Myocyte (in vitro differentiated cells): ENCODE measurements at places on chromosomes 4 and X. TPM values are rescaled to one million over a fixed set of nuclear protein-coding genes. Genes with fewer than 3 reads are reported as not detected.
A peak's percentile ranks its signal among the peaks of the same experiment; 100 is the strongest.

Gene USP17L26
- total RNA-seq, result not detected in 2 replicates

- DNase-seq, result no peak
Observed at GRCh38 chrX:33726281-33727160, 405.6 kb downstream of the FAM47A start.

DNA sequence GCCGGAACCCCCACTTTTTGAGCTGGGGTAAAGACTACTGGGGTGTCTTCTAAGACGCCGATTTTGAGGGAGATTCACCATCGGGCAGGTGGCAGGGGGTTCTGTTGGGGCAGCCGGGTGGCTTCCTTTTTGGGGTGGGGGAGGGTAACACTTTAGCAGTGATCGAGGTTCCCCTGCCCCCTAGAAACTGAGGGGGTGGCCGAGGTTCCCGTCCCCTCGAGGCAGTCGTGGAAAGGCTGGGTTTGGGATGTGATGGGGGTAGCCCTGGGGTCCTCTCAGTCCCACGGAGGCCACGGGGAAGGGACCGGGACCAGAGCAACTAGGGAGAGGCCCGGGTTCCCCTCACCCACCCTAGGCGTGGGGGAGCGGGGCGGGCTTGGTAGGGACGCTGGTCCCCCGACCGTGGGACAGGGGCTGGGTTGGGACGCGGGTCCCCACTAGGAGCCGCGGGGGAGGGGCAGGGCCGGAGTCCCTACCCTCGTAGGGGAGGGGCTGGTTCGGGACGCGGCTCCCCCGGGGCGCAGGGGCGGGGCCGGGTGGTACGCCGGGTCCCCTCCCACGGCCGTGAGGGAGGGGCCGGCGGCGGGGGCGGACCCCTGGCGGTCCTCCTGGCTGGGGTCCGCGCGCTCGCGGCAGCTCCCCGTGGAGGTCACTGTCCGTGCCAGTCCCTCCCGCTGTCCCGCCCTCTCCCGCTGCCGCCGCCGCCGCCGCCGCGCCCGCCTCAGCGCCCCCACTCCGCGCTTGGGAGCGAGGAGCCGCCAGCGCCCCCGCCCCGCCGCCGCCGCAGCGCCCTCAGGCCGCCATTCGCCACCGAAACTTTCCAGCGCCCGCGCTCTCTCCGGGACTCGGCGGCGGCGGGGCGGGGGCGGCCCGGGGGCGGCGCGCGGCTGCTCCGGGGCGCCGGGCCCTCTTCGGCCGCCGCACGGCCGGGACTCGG is at the start of gene TBL1X:
Gene TBL1X (plus strand): TSS at position 624 of the 937 bp plus-strand sequence. CDS start 188,529 bp downstream, outside the sequence.
- peak; percentile 48 for DNase-seq

- no peak for DNase-seq
Observed at GRCh38 chr4:104795264-104795939, 300.7 kb upstream of the CXXC4 start.

GRCh38 chr4:93828995-93829819 is 654 bp downstream of the ATOH1 start:
- DNase-seq, result peak; percentile 5

DNA sequence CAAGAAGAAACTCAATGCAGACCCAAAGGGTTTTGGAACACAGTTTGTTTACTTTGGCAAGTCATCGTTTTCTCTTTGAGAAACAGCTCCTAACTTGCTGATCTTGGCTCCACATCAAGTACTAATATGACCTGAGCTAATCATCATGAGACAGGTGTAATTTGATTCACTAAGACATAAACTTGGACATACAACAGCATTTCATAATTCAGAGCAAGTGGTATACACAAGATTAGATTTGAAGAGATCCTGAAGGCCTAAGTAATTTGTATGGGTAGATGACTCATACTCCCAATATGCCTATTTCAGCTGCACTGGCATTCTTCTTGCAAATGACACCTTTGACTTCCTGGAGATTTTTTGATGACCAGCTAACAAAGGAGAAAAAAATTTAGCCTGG is 1521.7 kb downstream of the RPA4 start:
- DNase-seq, result no peak

GRCh38 chr4:24824720-24825119 is 29.3 kb downstream of the SOD3 start:
- DNase-seq, result no peak

GRCh38 chr4:40421839-40422708 is 86.9 kb downstream of the CHRNA9 start:
- DNase-seq, result no peak

DNA sequence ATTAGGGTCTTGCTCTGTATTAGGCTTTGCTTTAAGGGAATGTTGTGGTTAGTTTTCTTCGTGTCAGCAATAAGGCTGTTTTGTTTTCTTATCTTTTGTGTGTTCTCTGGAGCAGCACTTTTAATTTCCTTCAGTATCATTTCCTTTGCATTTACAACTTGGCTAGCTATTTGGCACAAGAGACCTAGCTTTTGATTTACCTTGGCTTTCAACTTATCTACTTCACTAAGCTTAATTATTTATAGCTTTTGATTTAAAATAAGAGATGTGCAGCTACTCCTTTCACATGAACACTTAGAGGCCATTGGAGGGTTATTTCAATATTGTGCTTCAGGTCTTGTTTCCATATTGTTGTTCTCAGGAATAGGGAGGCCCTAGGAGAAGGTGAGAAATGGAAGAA is 68.2 kb downstream of the FAT4 start:
- DNase-seq, result no peak
